ENCODE measurements at places on chromosomes 4 and X.

- no peak for DNase-seq
Observed at GRCh38 chr4:31391976-31392375, 671.8 kb downstream of the PCDH7 start.

GRCh38 chr4:178784491-178784890 lies 1342.3 kb upstream of the AGA start:
- no peak for DNase-seq

DNA sequence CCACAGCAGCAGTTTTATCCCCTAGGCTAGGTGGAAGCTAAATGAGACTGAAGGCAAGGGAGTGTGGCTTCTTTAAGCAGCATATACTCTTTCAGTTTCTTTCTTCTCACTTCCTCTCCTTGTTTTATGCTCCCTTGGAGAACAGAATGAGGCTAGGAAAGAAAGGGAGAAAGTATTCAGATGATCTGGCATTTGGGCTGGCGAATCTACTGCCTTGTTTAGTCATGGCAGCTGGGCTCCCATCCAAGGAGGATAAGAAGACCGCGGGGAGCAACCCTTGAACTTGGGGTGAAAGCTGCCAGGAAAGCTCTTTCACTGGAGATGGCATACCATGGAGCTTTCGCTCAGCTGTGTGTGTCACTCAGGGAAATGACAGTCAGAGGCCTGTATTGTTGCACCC lies 72.1 kb downstream of the ARHGEF38 start:
- no peak for DNase-seq

GRCh38 chr4:127776620-127777019 lies 5.5 kb upstream of the HSPA4L start:
- DNase-seq = no peak

DNA sequence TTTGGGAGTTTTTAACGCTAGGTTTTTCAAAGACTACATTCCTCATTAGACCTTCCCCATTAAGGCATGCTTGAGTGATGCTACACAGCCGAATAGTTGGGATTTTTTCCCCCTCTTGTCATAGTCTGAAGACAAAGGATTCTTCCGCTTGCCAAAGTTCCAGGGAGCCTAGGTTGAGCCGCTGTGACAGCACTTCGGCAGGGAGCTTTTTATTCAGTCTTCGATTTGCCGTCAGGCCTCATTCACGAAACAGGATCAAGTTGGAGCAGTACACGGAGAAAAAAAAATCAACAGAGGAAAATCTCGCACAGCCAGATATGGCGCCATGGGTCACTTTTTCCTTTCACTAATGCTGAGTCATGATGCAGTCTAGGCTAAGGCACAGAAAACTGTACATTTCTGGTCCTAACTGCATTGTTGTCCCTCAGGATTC lies 24.3 kb downstream of the SHROOM3 start:
- no peak for DNase-seq

DNA sequence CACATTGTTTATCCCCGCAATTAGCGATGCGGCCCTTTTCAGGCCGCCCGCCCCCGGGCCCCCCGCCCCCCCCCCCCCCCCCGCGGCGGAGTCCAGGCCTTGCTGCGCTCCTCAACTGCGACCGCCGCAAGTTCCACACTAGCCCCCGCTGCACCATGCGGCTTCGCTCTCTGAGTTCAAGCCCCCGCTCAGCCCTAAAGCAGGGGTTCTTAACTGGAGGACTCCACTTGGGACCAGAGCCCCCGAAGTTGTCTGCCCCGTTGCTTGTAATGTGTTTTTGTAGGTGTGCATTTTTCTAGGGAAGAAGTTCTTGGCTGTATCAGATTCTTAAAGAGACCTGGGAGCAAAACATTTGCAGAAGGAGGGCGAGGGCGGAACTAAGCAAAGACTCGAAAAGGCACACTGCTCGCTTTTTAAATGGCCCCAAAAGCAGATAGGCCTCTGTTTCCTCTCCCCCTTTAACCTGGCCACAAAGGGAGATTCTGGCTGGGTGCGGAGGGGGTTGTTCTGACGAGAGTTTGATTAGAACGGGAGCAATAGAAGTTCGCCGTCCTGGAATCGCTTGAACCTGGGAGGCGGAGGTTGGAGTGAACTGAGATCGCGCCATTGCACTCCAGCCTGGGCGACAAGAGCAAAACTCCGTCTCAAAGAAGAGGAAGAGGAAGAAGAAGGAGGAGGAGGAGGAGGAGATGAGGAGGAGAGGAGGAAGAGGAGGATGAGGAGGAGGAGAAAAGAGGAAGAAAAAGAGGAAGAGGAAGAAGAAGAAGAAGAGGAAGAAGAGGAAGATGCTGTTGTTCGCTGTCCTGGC lies 2.3 kb upstream of the MSX1 start:
- no peak for DNase-seq

GRCh38 chrX:12912791-12913482 lies 6.5 kb downstream of the TLR8 start:
- no peak for DNase-seq

DNA sequence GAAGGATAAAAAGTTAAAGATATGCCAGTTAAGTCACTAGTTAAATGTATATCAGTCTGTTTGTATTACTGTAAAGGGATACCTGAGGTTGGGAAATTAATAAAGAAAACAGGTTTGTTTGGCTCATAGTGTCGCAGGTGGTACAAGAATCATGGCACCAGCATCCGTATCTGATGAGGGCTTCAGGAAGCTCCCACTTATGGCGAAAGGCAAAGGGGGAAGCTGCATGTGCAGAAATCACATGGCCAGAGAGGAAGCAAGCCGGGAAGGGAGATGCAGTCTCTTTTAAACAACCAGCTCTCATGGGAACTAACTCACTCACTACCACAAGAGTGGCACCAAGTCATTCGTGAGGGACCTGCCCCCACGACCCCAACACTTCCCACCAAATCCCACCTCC lies 91.9 kb upstream of the SH3RF1 start:
- DNase-seq = no peak

All from activated gamma-delta T cell treated with Interleukin-2 at 50 U/mL for 16 hours (primary cell).